ENCODE measurements at places on chromosomes 11 and 22.

DNA sequence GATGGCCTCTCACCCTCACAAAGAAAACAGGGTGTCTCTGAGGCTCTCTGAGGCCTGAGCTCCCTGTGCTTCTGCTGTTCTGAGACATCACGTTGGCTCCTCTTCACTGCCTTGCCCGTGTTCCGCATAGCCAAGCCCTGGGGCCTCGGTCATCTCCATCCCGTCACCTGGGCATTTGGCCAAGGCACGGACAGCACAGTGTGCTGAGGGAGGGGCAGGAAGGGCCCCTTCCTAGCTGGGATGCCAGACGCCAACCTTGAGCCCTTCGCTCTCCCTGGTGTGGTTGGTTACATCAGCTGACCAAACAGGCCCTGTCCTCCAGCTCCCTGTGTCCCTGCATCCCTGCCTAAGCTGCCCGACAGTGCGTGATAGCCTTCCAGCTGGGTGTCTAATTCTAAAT is 25.9 kb downstream of the MOV10L1 start:
- DNase-seq, result no peak

DNA sequence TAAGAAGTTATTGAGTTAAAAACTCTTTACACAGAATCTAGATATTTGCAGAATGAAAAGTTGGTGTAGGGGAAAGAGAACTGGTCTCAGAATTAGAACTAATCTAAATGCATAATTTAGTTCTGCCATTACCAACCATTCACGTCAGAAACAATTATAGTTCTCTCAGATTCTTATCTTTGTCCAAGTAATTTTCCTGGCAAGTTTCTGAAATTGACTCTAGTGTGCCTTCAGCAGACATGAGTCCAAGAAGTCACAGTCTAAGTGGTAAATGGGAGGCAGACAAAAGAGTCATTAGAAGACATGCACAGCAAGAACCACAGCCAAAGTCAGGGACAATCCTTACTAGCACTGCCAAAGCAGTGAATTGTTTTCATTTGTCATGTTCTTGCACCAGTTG is 1870.1 kb downstream of the LRRC4C start:
- DNase-seq, result no peak

DNA sequence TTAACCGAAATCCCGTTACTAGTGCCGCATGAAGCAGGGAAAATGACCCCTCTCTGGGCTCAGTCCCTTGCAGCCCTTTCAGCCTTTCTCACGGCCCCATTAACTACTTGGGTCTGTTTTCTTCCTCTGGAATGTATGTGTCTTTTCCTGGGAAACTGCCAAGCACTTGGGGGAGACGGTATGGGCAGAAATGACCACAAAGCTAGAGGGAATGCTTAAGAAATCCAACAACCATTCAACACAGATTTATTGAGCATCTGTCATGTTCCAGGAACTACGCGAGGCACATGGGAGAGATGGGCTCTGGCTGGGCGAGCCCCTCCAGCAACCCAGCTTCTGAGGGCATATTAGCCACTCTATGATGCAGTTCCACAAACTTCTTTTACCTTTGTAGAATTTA is 462.6 kb downstream of the BUD13 start:
- no peak for DNase-seq

DNA sequence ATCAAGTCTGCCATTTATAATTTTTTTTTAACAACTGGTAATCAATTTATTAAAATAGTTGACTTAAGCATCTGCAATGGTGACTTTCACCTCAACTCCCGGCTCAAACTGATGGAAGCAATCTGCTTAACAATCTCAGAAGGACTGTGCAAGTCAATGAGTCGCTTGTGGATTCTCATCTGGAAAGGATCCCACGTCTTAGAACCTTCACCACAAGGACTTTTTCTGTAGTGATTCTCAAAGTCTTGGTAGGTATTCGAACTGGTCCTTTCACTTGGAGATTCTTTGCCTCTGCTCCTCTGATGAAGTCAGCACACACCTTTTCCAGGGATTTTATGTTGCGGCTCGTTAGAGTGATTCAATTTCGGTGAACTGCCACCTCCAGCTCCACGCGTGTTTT is 7.3 kb downstream of the RSF1 start:
- no peak for DNase-seq

DNA sequence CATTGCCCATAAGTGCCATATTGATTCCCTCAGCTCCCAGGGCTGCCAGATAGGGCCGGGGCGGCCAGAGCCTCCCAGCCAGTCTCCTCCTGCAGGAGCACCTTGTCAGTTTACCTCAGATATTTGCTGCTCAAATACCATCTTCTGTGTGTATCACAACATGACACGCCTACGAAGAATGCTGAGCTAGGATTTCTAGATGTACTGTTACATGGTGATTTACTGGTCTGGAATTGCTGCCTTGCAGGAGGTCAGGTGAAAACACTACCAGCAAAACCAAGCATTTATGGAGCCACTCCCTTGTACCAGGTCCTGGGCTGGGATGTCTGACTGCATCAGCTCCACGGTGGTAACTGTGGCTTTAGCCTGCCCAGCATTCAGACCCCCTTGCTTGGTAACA is 11.8 kb downstream of the MICAL3 start:
- DNase-seq, result no peak

GRCh38 chr11:85740481-85741400 is 54.7 kb upstream of the CCDC89 start:
- DNase-seq, result no peak

DNA sequence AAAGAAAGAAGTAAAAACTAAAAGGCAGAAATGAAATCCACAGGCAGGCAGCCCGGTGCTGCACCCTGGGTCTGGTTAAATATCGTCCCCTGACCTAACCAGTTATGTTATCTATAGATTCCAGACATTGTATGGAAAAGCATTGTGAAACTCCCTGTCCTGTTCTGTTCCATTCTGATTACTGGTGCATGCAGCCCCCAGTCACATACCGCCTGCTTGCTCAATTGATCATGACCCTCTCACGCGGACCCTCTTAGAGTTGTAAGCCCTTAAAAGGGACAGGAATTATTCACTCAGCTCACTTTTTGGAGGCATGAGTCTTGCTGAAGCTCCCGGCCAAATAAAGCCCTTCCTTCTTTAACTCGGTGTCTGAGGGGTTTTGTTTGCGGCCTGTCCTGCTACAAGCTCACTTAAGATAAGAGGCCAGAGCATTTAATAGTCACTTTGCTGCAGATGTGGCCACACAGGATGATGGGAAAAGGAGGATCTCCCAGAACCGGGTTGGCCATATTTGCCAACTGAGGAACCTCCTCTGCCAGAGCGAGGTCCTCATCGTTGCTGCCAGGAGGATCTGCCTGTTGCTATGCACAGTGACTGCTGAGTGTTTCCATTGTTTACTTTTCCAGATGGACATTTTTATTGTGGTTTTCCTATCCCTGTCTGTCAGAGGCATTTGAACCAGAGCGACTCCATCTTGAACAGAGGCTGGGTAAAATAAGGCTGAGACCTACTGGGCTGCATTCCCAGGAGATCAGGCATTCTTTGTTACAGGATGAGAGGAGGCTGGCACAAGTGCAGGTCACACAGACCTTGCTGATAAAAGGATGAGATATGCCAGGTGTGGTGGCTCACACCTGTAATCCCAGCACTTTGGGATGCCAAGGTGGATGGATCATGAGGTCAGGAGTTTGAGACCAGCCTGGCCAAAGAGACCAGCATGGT is 10.2 kb downstream of the C11orf96 start:
- no peak for DNase-seq

- peak; percentile 26 for DNase-seq
Measured at GRCh38 chr11:125923012-125923579, 18.8 kb downstream of the DDX25 start.

DNA sequence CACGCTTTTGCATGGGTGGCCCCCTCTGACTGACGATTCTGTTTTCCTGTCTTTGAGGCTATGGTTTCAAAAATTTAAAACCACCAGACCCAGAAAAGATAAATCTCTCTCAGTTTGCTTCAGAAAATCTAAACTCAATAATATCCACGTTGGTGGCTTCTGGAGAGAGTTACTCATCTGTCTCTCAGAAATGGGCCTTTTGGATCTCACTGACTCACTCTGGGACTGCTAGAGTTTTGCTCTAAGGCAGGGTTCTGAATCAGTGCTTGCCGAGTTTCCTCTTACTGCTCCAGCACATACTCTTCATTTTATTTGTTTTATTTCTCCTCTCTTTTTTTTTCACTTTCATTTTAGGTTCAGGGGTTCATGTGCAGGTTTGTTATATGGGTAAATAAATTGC is 305.7 kb downstream of the BLID start:
- no peak for DNase-seq

DNA sequence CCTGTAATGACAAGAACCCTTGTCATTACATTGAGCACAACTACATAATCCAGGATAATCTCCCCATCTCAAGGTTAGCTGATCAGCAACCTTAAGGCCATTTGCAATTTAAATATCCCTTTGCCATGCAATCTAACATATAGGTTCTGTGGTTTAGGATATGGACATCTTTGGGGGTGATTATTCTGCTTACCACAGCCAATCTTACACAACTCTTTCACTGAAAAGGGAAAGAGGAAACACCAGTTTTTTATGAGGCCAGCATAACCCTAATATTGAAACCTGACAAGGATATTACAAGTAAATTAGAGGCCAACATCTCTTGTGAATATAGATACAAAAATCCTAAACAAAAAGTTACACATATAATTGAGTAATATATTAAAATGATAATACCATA is 78.5 kb downstream of the CYP2R1 start:
- DNase-seq, result no peak

DNA sequence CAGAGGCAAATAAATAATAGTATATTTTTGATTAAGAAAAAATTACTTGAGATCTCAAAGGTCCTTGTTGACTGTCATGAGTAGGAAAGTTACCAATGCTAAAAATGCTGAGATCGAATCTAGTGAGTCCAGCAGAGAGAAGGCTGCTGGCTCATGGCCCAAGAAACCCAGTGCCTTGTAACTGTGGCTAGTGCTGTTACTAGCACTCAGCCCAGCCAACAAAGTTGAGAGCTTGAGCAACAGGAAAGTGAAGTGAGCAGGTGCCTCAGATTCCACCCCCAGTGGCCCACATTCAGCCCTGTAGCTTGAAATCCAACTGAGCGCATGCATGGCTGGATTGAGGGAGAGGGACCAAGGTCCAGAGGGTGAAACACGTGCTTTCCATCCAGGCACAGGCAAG is 398.2 kb downstream of the SHANK2 start:
- no peak for DNase-seq

GRCh38 chr11:94586978-94587377 is 19.8 kb downstream of the PIWIL4 start:
- DNase-seq, result no peak

- DNase-seq, result no peak
Measured at GRCh38 chr11:69480547-69481392, 693 bp upstream of the LINC01488 start.

GRCh38 chr11:65779919-65780769 is 632 bp downstream of the AP5B1 start:
- DNase-seq, result peak; percentile 79

GRCh38 chr22:50255099-50255498 is 4.0 kb upstream of the HDAC10 start:
- no peak for DNase-seq

GRCh38 chr11:124307093-124307492 is 6.7 kb downstream of the OR8D1 start:
- no peak for DNase-seq

DNA sequence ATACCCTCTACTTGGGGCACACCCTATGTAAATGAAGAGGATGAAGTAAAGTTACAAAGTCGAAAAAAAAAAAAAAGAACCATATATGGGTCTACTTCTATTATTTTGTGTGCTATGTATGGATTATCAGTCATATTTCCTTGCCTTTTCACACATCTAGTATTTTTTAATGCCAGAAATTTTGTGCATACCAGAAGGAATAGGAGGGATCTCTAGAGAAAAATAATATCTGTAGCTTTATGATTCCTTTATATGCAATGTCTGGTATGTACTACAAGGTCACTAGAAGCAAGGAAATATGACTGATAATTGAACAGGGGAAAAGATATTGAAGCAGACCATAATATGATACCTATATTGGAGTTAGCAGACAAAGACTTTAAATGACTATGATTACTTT is 713.4 kb downstream of the OPCML start:
- no peak for DNase-seq

GRCh38 chr11:83827940-83828554 is 541.9 kb upstream of the CCDC90B start:
- DNase-seq, result no peak
